ENCODE measurements at places on chromosomes 1 and 21.

DNA sequence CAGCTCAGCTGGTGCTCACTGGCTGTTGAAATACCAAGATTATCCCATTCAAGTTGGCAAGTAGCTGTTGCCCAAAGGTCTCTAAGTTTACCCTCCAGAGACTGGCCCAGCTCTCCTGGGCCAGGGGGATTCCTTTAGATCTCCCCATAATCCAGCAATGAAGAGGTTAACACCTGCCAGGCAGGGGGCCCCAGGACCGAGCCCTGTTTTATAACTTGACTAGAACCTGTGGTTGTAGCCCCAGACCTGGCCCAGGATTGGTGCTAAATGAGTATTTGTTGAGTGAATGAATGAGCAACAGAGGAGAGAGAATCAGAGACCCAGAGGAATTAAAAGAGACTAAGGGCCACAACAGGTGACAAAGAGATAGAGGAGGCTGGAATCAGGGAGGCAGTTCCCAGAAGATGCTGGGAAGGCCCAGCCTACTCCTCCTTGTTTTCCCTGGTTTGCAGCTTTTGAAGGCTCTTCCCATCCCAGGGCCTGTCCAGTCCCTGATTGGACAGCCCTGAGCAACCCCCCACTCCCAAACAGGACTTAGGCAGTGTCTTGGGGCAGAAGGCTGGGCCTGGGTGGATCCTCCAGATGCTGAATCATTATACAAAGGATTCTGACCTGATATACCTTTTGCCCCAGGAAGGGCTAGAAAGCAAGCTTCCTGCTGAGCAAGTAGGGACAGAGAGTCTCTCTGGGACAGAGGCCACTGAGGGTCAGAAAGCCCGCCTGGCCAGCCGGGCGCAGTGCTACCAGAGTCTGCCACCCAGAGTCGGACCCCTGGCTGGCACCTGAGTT lies 2.4 kb upstream of the RHBG start:
- no peak for DNase-seq

GRCh38 chr1:6600410-6601048 lies 2.1 kb downstream of the KLHL21 start:
- DNase-seq = no peak

GRCh38 chr21:42363312-42363711 lies 3.0 kb downstream of the TFF1 start:
- DNase-seq = no peak

GRCh38 chr1:95325349-95325748 lies 91.3 kb downstream of the RWDD3 start:
- no peak for DNase-seq

- no peak for DNase-seq
These were observed 10.2 kb upstream of the BECN2 start for GRCh38 chr1:241947354-241947753.

- no peak for DNase-seq
These were observed at the start of gene LRRN2 for GRCh38 chr1:204685236-204686006. LRRN2 (minus strand) TSS chr1:204685738; CDS start chr1:204619992, 65,746 bp downstream.

DNA sequence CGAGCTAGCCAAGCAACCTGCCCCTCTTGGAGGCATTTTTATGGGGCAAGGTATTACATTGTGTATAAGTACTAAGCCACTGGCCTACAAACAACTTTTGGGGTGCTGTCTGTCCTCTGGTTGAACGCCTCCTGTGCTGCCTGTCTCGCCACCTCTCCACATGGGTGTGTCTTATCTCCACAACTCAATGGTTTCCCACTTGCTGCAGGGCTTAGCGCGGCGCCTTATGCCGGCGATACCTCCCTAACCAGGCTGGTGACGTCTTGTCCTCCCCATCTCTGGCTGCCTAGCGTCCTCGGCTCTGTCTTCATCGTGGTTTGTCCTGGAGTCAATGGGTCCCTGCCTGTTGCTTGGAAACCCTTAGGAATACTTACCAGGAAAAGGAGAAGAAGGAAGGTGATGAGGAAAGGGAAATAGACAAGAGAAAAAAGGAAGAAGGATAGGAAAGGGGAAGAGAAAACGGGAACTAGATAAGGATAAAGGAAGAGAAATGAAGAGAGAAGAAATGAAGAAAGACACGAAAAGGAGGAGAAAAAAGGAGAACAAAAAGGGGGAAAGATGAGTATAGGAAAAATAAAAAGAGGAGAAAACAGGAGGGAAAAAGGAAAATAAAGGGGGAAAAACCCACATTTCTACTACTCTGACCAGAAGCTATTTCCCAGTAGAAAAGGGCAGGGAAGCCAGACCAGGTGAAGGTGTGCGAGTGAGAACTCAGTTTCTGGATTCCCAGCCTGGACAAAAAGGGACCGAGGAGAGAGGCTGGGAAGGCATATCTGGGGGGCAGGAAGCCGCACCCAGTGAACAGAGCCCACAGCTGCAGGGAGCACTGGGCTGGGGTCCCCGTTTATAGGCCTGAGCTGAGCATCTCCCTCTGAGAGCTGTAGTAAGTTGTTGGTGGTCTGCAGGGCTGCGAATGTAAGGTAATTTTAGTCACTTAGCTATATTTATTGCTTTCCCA lies 86.2 kb downstream of the CLIC6 start:
- DNase-seq = no peak

GRCh38 chr21:17821121-17821520 lies 2.0 kb upstream of the C21orf91 start:
- DNase-seq = no peak

- no peak for DNase-seq
These were observed 1557.0 kb downstream of the MRPL39 start for GRCh38 chr21:24050231-24050630.

- DNase-seq = peak; percentile 41
These were observed 139.2 kb downstream of the CLIC6 start for GRCh38 chr21:34807881-34808568.

- no peak for DNase-seq
These were observed 75.0 kb downstream of the IGSF21 start for GRCh38 chr1:18182398-18183160.

DNA sequence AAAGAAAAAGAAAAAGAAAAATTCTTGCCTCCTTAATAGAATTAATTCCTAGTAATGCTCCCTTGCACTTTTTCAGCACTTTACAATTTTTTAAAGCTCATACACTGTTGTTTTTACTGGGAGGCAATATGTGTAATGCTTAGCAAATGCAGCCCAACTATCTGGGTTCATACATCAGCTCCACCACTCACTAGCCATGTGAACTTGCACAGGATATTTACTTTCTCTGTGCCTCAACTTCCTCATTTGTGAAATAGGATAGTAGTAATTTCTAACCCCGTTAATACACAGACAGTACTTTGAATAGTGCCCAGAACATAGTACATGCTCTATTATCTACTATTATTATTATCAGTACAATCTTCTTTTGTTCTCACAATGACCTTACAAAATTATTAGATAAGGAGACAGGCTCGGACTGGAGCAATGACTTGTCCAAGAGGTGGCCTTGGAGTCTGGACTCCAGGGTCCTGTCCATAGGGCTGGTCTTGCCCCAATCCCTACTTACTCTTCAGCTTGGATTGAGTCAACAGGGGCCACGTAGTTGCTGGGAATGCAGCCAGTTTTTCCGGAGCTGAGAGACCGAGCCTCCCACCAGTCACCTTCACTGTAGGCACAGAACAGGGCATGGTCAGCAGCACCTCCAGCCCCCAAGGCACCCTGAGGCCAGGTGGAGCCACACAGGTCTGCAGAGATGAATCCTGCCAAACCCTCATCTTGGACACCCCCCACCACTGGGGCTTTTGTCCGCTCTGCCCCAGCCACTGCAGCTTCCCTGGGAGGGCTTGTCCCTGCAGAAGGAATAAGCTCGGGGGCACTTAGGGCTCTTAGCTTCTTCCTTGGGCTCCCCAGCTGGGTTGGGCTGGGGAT lies 13.7 kb downstream of the FGR start:
- DNase-seq = no peak

DNA sequence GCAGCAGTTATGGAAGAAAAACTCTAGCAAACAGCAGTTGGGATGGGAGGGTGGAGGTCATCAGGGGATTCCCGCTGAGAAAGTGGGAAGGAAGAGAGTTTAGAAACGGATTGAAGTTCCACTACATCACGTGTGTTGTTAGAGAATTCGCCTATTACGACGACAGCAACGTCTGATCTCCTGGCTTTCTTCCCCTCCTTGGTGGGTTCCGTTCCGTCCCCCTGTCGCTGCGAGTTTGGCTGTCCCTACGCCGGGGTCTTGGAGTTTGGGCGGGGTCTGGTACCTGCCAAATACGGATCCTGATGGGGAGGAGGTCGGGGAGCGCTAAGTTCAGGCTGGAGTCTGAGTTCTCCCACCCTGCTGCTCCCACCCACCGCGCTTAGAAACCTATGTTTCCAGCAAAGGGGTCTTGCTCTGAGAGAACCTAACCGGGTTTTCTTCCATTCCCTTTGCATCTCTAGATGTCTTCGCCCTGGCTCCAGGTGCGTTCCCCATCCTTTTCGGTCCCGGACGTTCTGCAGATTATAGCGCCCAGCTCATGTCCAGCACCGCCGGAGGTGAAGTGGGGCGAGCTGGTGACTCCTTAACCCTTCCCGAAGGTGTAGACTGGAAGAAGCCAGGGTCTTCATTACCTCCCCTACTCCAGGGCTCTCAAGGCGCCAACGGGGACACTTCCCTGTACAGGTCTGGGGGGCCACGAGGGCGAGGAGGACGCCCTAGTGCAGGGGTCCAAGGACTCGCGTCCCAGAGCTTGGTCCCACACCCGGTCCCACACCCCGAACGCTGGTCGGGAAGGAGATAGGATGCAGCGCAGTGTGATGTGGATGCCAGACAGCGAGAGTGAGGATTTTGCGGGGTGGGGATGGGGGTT lies 641 bp upstream of the KCNK2 start:
- DNase-seq = no peak

DNA sequence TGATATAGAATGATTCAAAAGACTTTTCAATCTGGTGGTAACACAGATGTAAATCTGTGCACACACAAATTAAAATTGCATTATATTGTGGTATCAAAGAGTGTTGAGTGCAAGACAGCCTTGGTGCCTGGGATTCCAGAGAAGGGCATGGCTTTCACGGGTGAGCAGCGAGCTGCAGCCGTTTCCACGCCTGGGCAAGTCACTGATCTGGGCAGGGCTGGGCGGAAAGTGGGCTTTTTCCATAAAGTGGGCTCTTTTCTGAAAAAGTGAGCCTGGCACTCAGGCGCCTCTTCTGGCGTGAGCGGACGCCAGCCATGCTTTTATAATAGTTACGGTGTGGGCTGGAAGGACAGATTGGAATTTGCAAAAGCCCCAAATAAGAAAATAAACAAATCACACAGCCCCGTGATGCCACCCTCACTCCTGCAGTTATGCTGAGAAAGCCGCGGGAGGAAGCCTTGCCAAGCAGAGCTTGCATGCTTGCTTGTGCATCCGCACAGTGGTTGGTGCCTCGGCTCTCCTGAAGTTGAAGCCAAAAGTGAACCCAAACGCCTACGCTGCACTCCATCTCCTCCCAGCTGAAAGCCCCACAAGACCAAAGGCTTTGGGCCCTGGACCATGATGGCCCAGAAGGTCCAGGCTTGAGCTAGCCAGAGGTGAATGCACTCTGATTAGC lies 7.1 kb upstream of the C1orf115 start:
- DNase-seq = no peak

- no peak for DNase-seq
These were observed 5.0 kb upstream of the ADAMTSL4 start for GRCh38 chr1:150544204-150544603.

GRCh38 chr1:7667625-7668218 lies 103.4 kb upstream of the VAMP3 start:
- DNase-seq = peak; percentile 63

DNA sequence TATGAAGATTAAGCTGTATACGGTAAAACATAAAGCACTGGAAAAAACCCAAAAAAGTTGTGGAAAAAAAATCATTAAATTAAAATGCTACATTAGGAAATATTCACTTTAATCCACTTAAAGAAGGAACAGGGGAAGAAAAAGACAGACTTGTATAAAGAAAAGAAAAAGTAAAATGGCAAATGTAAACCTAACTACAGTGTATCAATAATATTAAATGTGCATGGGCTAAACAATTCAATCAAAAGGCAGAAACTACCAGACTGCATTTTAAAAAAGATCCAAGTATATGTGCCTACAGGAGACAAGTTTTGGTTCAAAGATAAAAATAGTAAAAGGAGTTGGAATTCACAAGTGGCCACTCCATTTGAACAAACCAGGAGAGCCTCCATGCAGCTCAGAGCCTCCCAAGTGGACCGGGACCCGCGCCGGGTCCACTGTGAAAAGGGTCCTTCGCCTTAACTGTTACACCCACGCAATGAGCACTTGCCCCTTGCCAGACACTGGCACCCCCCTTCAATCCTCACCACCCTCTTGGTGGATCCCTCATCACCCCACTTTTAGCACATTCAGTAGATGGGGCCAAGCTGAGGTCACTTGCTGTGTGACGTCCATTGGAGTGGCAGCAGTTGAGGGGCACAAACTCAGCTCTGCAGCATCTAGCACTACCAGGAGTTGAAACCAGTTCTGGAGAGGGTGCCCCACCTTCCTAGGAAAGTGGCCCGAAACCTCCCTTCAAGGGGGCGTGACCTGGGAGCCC lies 898 bp downstream of the C1orf174 start:
- DNase-seq = no peak

GRCh38 chr1:226862890-226863289 lies 7.5 kb upstream of the PSEN2 start:
- no peak for DNase-seq

DNA sequence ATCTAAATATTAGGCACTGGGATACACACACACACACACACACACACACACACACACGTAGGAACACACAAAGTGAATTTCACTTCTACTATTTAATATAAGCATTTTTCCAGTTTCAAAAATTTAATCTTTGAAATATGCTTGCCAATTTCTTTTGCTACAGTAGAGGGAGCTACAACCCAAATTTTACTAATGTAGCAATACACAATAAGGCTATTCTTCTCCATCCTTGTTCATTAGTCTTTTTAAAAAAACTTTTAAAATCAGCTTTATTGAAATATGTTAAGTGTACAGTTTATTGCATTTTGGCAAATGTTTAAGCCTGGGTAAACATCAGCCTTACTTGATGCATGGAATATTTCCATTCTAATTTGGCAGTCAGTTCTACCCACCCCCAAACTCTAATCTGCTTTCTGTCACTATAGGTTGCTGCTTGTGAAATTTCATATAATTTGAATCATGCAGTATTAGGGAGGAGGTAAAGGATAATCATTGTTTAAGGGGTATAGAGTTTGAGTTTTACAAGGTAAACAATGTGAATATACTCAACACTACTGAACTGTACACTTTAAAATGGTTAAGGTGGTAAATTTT lies 93.0 kb upstream of the TENT5C start:
- no peak for DNase-seq

GRCh38 chr1:227654431-227654830 lies 80.7 kb downstream of the JMJD4 start:
- DNase-seq = no peak

Measured in stimulated activated CD8-positive, alpha-beta memory T cell treated with anti-CD3 and anti-CD28 coated beads, Interleukin-7, amount 100 ng/mL, for 4 hours (primary cell).